ENCODE measurements at places on chromosomes 7 and 10.

DNA sequence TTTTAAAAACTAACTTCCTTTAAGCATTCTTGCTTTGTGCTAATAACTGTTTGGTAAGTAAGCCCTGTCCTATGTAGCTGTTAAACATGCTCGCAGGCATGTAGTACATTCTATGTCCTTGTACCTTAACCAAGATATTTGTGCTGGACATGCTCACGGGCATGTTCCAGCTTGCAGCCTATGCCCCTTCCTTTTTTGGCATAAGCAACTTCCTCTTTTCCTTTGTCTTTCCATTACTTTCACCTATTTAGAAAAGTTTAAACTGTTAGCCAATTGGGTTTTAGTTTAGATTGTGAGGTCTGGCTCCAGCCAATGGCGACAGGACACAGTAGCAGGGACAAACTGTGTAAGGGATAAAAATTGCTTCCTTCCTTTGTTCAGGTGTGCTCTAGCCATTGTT is 14.4 kb upstream of the APBB1IP start:
- no peak for DNase-seq

DNA sequence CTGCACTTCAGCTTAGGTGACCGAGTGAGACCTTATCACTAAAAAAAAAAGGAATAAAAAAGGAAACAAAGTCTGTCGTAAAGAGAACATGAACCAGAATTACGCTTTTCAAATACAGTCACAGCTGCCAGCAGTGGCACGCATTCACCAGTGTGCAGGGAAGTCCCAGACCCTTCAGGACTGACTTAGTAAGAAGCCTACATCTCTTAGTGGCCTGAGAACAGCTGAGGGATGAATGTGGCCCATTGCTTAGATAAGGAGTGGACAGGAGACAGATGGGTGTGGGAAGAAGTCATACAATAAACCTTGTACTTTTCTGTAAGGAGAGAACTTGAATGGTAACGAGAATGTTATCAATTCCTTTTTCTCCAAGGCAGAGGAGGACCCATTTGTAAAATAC is 178.5 kb downstream of the JCAD start:
- no peak for DNase-seq

DNA sequence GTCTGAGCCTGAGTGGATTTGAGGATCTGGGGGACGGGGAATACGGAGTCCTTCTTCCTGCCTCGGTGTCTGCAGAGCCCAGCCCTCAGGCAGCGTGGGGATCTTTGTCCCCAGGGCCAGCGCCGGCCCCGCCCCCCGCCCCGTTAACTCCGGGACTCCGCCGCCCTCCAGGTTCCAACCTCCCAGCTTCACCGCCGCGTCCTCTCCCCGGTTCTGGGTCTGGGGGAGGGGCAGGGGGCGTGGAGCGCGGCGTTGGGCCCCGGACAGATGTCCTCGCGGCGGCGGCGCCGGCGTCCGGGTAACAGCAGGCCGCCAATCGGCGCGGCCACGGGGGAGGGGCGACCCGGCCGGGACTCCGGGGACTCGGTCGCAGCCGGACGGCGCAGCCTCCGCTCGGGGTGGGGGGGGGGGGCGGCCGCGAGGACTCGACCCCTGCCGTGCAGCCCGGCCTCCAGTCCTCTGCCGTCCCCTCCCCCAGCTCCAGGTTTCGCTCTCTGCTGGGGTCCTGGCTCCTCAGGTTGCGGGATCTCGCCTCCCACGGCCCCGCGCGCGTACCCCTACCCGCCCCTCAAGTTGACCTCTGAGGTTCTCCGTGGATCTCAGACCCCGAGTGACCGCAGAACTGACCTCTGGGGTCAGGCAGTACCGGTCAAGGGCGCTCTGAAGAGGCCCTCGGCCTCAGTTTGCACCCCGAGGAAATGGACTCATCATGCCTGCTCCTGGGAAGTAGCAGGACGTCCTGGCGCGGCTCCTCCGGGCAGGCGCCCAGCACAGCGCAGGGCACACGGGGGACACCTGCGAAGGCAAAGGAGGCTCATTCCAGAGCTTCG is 2.3 kb upstream of the ELFN1 start:
- no peak for DNase-seq

DNA sequence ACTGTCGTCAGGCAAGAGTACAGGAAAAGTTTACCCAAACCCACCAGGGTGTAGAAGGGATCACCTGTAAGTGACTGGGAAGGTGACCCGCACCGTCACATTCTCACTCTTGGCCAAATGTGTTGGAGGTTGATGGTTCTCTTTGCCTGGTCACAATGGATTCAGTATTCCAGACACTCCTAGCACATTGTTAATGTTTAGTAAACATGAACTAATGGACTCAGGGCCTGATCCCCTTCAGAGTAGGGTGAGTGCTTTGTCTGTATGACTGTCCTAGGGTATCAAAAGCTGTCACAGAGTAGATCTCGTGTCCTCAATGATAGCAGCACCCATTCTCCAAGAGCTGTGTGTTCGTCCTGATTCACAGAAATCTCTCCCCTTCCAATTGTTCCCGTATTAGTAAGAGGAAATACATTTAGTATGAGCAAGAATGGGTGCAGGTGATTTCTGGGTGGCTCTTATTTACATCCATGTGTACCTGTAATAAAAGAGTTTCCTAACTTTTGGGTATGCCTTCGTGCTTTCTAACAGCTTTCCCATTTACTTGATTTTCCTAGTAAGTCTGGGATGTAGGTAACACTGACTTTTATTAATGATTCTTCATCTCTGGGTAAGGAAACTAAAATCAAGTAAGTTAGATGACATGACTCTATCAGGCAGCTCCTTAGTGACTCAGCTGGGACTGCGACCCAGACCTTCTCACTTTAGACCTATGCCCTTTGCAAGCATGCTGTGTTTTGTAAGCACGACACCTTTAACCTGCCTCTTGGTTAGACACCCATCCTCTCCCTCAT is 4.7 kb downstream of the EEPD1 start:
- no peak for DNase-seq
